ENCODE measurements at places on chromosomes 2 and 18. TPM values are rescaled to one million over a fixed set of nuclear protein-coding genes. Genes with fewer than 3 reads are reported as not detected.

GRCh38 chr2:188523919-188524318 is 232.2 kb downstream of the GULP1 start:
- no peak for DNase-seq

DNA sequence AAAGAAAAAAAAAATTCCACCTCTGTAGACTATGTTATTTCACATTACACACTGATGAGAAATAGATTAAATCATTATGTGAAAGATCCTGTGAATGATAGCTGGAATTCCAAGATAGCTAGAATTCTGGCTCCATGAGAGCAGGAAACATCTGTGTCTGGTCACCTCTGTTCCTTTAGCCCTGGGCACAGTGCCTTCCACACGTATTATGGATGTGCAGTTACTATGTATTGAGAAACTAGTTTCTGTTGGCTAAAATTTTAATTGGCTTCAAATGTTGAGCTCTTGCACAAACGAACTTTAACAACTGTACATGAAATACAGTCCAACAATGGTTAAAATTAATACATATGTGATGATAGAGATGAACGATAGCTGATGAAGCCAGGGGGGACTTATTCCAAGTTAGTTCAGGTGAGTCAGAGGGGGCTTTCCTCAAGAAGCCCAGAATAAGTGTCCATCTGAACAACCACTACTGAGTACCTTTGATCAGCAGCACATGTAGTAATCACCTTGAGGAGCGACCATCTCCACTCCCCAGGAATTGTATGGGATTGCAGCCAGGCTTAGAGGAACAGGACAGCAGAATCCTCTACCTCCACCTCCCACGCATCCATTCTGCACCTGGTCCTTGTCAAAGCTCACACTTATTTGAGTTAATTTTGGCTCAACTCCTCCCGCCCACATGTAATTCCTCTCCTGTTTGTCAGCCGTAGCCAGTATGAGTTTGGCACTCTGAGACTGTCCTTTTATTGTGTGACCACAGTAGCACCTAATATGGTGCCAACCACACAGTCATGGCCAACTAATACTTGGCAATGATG is 68.6 kb downstream of the NABP1 start:
- no peak for DNase-seq

DNA sequence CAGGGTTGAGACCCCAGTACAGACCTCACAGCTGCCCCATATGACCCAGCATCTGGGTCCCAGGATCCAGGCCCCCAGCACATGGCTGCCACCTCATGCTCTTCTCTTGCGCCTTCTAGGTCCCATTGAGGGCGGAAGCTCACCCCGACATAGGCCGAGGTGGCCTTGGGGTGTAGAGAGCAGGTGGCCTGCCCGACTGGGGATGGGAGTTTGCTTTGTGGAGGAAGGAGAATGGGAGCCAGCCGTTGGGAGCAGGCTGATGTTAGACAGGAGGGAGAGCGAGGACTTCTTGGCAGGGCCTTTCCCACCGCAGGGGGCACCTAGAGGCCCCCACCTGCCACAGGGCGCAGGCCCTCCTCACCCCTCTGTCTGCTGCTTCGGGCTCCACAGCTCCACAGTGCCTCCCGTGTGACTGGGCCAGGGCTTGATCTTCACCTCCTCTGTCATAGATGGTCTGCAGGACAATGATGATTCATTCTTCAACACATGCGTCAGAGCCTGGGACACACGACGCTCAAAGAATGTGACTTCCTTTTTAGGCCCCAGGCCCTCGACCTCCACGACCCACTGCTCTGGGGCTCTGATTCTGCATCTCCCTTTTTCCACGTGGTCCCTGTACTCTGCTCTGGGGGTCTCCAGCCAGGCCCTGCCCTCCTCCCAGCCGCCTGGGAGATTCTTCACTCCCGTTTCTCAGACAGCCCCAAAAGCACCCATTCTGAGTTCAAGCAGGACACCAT is 86.6 kb upstream of the ODC1 start:
- DNase-seq = no peak

GRCh38 chr2:150625303-150625702 is 137.8 kb upstream of the RND3 start:
- DNase-seq = no peak

STK39 gene
- 40.5 TPM for total RNA-seq

Measured in mesenteric fat pad (tissue), 1 donor.